ENCODE measurements at places on chromosomes 4 and X.
A peak's percentile ranks its signal among the peaks of the same experiment; 100 is the strongest.

DNA sequence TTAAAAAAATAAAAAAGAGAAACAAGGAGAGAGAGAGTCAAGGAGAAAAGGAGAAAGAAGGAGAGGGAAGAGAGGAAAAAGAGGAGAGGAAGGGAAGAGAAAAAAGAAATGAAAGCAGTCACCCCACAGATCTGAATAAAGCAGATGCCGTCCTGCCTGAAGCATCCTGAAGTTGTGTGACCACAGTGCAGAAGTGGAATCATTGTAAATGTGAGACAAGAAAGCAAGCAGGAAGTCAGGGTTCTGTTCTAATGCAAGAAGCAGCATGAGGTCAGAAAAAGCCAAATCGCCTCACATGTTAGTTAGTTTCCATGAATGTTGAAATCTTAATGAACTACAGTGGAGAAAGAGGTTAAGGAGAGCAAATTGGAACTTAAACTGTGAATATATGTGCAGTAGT lies 692.5 kb downstream of the CENPC start:
- ATAC-seq: no peak

- ATAC-seq: no peak
Observed at GRCh38 chrX:143636831-143637230, 930 bp upstream of the SLITRK4 start.

GRCh38 chr4:134463771-134464170 lies 262.2 kb upstream of the PABPC4L start:
- ATAC-seq: no peak

- ATAC-seq: no peak
Observed at GRCh38 chr4:99234331-99235010, 15.4 kb upstream of the ADH6 start.

DNA sequence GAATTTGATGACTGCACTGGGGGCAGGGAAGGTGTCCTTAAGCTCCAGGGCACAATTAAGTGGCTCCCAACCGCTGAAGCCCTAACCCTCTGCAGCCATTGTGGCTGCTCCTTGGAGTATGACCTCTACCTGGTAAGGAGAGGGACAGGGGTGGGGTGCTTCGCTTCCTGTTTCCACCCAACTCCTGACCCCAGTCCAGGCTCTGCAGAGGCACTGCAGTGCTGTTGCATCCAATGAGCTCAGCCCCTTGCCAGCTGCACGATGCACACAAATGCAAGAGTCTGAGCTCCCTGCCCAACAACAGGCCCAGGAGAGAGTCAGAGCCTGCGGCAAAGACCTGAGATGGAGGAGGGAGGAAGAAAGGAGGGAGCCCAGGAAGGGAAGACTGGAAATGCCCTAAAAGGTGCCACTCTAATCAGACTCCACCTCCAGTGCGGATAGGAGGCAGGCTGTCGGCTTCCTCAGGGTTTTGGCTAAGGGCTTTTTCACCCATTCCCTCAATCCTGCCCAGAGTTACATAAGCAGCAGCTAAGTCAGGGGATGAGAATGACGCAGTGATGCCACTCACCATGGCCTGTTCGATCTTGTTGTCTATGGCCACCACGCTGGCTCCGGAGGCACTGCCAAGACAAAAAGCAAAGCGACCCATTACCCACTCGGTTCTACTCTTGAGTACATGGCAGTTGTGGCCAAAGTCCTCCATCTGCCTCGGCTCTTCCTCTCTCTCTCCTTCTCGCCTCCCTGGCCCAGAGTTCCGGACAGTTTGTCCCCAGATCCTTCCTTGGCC lies 60.1 kb downstream of the TSC22D3 start:
- ATAC-seq: peak; percentile 16

GRCh38 chr4:113738251-113738650 lies 23.3 kb downstream of the CAMK2D start:
- ATAC-seq: no peak

DNA sequence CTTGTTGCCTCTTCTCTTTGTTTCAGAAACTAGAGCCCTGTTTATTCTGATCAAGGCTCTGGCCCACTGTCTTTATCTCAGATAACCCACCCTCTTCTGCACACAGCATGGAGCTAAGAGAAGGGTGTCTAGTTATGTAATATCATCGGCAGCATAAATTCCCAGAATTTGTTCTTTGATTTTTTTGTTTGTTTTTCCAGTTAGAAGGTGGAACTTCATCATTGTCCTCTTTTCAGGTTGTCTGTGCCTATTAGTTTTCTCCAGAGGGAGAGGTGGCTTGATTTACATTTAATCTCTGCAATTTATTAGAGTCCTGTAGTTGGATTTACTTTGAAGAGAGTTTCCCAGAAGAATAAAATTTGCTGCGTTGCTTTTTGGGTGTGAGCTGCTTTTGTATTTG lies 15.2 kb upstream of the F11 start:
- no peak for ATAC-seq

- no peak for ATAC-seq
Observed at GRCh38 chrX:108640817-108641216, 95.5 kb downstream of the IRS4 start.

DNA sequence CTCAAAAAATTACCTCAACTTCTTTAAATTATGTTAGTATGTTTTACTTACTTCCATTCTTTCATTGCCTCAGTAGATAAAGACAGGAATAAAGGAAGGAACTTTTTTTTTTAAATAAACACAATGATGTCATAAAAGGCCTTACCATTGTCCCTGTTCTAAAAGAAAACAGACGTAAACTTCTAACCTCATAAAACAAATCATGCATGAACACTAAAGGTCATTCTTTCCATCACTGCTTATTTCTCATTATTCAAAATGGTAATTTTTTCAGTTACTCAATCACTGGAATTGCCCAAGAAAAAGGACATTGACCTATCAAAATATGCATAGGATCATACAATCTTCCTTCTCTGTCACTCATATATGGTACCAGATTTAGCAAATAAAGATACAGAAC lies 32.2 kb upstream of the ARMCX2 start:
- ATAC-seq: no peak
